Progenitor cell of endocrine pancreas (in vitro differentiated cells): ENCODE measurements at places on chromosomes 3 and 15.

DNA sequence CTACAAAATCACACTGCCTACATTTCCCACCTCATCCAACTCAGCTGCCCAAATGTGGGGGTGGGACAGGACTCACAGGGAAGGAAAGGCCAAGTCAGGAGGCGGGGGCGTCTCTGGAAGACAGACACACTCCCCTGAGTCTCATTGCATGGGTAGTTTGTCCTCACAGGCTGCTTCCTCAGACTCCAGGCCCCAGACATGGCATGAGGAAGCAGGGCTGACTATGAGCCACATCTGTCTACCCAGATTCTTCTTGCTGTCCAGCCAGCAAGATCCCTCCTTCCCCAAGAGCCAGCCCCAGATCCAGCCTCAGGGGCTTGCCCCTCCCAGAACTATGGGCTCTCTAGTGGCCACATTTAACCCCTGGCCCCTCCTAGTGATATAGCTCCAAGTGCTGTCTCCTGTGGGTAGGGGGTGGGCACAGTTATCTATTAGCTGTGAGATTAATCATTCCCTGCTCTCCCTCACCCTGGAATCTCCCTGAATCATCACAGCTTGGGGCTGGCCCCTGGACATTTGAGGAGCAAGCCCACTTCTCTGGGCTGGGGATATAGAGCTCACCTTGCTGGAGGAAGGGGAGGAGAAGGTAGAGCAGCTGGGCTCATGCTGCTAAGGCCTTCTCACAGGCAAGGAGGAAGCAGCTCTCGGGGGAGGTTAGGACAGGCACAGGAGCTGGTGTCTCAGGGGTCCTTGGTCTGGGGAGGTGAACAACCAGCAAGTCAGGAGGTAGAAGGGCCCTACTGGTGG, 2.1 kb upstream of the CCDC33 start:
- DNase-seq = no peak

DNA sequence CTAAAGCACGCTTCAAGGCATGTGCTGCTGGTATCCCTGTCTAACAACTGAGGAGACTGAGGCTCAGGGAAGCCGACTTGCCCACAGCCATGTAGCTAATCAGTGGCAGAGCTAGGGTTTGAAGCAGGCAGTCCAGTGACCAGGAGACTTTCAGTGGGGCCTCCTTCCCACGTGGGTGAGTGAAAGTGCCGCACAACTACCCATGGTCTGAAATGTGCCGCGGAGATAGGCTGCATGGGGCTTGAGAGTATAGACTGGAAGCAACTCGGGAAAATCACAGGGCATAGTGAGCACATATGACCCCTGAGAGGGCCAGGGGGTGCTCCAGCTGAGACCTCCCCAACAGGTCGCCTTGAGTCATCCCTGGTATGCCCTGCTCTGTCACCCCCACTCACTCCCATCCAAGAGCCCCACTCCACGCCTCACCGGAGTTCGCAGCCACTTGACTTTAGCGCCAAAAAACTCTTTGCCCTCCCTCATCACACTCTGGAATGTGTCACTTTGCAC, 19.1 kb downstream of the FAM174B start:
- no peak for DNase-seq

- DNase-seq = no peak
Measured at GRCh38 chr3:21330293-21330692, 420.7 kb downstream of the ZNF385D start.

- DNase-seq = no peak
Measured at GRCh38 chr3:39907981-39908380, 98.6 kb downstream of the MYRIP start.

- DNase-seq = no peak
Measured at GRCh38 chr3:19540464-19540863, 392.2 kb downstream of the KCNH8 start.
